Vagina (tissue), 2 donors: ENCODE measurements at places on chromosomes 5 and 9. TPM values are rescaled to one million over a fixed set of nuclear protein-coding genes. Genes with fewer than 3 reads are reported as not detected.
A peak's percentile ranks its signal among the peaks of the same experiment; 100 is the strongest.

Gene NFIL3
- total RNA-seq, result 132 TPM

Gene INIP
- total RNA-seq, result 19.9 TPM

Gene SARDH
- total RNA-seq, result 2.0 TPM

Gene PCDHB7
- total RNA-seq, result 0.98 TPM

Gene PLPPR1
- total RNA-seq, result not detected

DNA sequence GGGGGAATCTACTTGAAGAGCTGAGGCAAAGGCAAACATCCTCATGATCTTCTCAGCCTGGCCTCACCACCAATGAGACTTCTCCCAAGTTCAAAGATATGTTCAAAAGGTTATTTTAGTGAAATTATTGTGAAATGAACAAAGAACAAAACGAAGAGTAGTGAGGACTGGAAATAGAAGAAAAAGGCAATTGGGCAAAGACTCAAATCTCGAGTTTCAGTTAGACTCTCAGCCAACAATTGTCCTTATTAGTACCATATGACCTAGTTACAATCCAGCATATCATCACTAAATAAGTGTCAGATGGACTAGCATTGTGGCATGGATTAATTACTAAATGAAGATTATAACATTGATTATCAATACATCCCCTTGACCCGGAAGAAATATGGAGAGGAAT, 9.0 kb downstream of the ZNF474 start:
- no peak for DNase-seq
- no peaks in the 10 kb centered on the region for H3K36me3 ChIP-seq
- no peaks in the 10 kb centered on the region for H3K4me1 ChIP-seq
- no peak overlapping the region for H3K4me3 ChIP-seq

- peak overlapping the region; percentile 89 for H3K4me3 ChIP-seq
- H3K27ac ChIP-seq, result peak overlapping the region; percentile 39
Observed at GRCh38 chr9:4792054-4792571, 631 bp upstream of the RCL1 start.

- DNase-seq, result no peak
- H3K4me3 ChIP-seq, result no peak overlapping the region
- no peak overlapping the region for H3K27ac ChIP-seq
- H3K27me3 ChIP-seq, result no peaks in the 10 kb centered on the region
- H3K36me3 ChIP-seq, result no peaks in the 10 kb centered on the region
Observed at GRCh38 chr5:94623011-94623410, 4.5 kb downstream of the SLF1 start.

GRCh38 chr9:135745686-135746324, 43.8 kb downstream of the KCNT1 start:
- H3K36me3 ChIP-seq, result no peaks in the 10 kb centered on the region
- H3K27ac ChIP-seq, result no peak overlapping the region
- no peak for DNase-seq
- no peaks in the 10 kb centered on the region for H3K27me3 ChIP-seq
- H3K4me3 ChIP-seq, result no peak overlapping the region

DNA sequence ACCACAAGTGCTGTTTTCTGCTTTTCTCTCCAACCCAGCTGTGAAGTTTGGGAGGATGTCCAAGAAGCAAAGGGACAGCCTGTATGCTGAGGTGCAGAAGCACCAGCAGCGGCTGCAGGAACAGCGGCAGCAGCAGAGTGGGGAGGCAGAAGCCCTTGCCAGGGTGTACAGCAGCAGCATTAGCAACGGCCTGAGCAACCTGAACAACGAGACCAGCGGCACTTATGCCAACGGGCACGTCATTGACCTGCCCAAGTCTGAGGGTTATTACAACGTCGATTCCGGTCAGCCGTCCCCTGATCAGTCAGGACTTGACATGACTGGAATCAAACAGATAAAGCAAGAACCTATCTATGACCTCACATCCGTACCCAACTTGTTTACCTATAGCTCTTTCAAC, 145.2 kb downstream of the RORB start:
- H3K36me3 ChIP-seq, result no peaks in the 10 kb centered on the region
- no peaks in the 10 kb centered on the region for H3K4me1 ChIP-seq
- H3K4me3 ChIP-seq, result no peak overlapping the region
- no peak for DNase-seq

- no peak for DNase-seq
- no peaks in the 10 kb centered on the region for H3K27me3 ChIP-seq
- no peak overlapping the region for H3K4me3 ChIP-seq
- no peaks in the 10 kb centered on the region for H3K36me3 ChIP-seq
Observed at GRCh38 chr5:172793577-172794488, 22.8 kb upstream of the DUSP1 start.

DNA sequence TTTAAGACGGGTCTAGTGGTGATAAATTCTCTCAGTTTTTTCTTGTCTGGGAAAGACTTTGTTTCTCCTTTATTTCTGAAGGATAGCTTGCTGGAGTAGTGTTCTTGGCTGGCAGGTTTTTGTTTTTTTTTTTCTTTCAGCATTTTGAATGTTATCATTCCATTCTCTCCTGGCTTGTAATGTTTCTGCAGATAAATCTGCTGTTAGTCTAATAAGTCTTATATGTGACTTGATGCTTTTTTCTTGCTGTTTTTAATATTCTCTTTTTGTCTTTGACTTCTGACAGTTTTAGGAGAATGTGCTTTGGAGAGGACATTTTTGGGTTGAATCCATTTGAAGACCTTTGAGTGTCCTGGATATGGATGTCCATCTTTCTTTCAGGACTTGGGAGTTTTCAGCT, 16.0 kb downstream of the HSD17B4 start:
- no peaks in the 10 kb centered on the region for H3K4me1 ChIP-seq
- peaks cover 14% of the 10 kb centered on the region for H3K36me3 ChIP-seq
- DNase-seq, result no peak
